A549 treated with AZD2906 at 1 μM for 4 hours (cell line): ENCODE measurements at places on chromosomes 3 and 15. TPM values are rescaled to one million over a fixed set of nuclear protein-coding genes. Genes with fewer than 3 reads are reported as not detected.

Gene LINGO1
- total RNA-seq, result 6.7 to 11.6 TPM (median 9.6 TPM) in 5 replicates

Gene UROC1
- not detected in 5 replicates for total RNA-seq

Gene FBXL2
- 6.9 to 8.0 TPM (median 7.5 TPM) in 5 replicates for total RNA-seq

Gene ECE2
- not detected in 5 replicates for total RNA-seq

Gene TMEM89
- 0.10 to 0.21 TPM (median 0.15 TPM) in 3 of 5 replicates, not detected in the others for total RNA-seq

Gene TM4SF18
- total RNA-seq, result 27.2 to 41.6 TPM (median 29.5 TPM) in 5 replicates

Gene FSTL1
- 41.7 to 65.9 TPM (median 62.0 TPM) in 5 replicates for total RNA-seq

Gene RBMS3
- 0.43 to 1.1 TPM (median 0.88 TPM) in 5 replicates for total RNA-seq

Gene PCBP4
- 12.1 to 15.2 TPM (median 14.0 TPM) in 5 replicates for total RNA-seq

Gene SLC27A2
- 31.2 to 36.2 TPM (median 35.5 TPM) in 5 replicates for total RNA-seq

Gene PTH1R
- 0.72 to 2.3 TPM (median 1.4 TPM) in 5 replicates for total RNA-seq

Gene SERPINI2
- total RNA-seq, result not detected in 5 replicates

Gene THPO
- 0.05 to 0.16 TPM in 2 of 5 replicates, not detected in the others for total RNA-seq

Gene LEO1
- total RNA-seq, result 43.6 to 66.7 TPM (median 46.0 TPM) in 5 replicates

Gene SSUH2
- total RNA-seq, result 0.60 to 1.1 TPM (median 1.0 TPM) in 5 replicates

Gene AGBL1
- total RNA-seq, result not detected in 5 replicates

Gene HDC
- 0.05 to 0.15 TPM (median 0.12 TPM) in 4 of 5 replicates, not detected in the other for total RNA-seq

Gene SCN11A
- 0.01 to 0.02 TPM (median 0.01 TPM) in 3 of 5 replicates, not detected in the others for total RNA-seq

Gene MKRN3
- 2.0 to 2.6 TPM (median 2.3 TPM) in 5 replicates for total RNA-seq

Gene ISLR2
- 0.10 to 0.31 TPM (median 0.13 TPM) in 5 replicates for total RNA-seq

Gene EXD1
- 0.14 to 0.17 TPM (median 0.14 TPM) in 3 of 5 replicates, not detected in the others for total RNA-seq
